ENCODE measurements at places on chromosomes 4 and X.
A peak's percentile ranks its signal among the peaks of the same experiment; 100 is the strongest.

DNA sequence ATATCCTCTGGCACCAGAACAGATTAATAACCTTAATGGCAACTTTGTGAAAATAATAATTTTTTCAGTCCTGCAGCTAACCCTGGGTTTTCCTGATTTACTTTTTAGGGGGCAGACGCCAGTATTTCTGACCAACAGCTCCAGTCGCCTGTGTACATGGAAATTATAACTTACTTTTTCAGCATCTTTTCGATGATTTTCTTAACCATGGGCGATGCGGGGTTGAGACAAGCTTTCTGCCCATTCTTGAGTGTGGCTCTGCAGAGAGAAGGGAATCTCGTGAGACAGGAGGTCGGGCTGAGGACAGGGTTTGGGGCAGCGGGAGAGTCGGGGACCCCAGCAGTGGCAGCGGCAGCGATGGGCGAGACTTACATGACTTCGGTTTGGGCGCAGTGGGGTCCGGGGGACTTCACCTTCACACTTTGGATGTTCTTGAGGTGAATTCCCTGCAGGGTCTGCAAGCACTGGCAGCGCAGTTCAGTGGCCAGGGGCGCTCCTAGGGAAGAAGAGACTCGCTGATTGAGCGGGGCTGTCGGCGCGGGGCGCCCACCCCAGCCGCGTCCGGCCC, 484 bp downstream of the CXCL2 start:
- DNase-seq, result peak; percentile 76

GRCh38 chrX:119981286-119982070, 37.9 kb upstream of the NKAP start:
- no peak for DNase-seq

DNA sequence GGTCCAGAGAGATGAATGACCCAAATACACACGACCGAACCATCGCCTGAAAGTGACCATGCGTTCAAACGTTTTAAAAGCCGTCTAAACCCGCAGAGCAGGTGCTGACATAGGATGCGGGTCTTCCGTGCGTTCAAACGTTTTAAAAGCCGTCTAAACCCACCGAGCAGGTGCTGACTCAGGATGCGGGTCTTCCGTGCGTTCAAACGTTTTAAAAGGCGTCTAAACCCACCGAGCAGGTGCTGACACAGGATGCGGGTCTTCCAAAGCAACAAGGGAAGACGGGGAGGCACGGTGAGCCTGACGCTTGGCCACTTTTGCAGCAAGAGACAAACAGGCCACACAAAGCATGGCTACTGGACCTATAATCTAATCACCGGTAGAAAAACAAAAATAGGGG, 47.2 kb downstream of the GAK start:
- DNase-seq, result no peak

- DNase-seq, result no peak
Measured at GRCh38 chr4:102354671-102355454, 9.6 kb upstream of the SLC39A8 start.

DNA sequence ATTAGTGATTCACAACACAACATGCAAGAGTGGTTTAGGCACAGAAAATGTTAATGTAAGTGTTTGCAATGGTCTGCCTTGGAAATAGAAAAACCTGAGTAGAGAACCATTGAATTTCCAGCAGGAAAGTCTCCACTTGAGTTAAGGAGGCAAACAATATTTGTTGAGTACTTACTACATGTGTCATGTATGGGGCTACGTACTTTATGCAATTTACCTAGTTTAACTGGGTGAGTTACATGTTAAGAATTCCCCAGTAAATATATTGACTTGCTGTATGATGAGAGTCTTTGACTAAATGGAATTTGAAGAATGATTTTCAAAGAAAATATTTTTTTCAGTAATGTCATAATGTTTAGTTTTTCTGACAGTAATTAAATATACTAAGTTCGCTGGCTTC, 7.8 kb upstream of the NPNT start:
- DNase-seq, result no peak

- DNase-seq, result no peak
Measured at GRCh38 chr4:173002830-173003561, 165.6 kb upstream of the GALNT7 start.

DNA sequence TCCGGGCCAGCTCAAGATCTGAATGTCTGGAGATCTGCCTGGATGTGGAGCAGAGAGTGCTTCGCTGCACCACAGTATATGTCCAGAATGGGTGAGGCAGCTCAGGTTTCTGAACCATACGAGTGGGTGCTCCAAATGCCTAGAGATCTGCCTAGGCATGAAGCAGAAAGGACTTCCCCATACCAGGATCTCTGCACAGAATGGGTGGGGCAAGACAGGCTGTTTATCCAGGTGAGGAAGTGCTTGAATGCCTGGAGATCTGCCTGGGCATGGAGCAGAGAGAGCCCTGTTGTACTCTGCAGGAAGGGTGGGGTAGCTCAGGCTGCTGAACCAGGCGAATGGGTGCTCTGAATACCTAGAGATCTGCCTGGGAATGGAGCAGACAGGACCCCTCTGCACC, 45.4 kb upstream of the MAGEC2 start:
- DNase-seq, result no peak

DNA sequence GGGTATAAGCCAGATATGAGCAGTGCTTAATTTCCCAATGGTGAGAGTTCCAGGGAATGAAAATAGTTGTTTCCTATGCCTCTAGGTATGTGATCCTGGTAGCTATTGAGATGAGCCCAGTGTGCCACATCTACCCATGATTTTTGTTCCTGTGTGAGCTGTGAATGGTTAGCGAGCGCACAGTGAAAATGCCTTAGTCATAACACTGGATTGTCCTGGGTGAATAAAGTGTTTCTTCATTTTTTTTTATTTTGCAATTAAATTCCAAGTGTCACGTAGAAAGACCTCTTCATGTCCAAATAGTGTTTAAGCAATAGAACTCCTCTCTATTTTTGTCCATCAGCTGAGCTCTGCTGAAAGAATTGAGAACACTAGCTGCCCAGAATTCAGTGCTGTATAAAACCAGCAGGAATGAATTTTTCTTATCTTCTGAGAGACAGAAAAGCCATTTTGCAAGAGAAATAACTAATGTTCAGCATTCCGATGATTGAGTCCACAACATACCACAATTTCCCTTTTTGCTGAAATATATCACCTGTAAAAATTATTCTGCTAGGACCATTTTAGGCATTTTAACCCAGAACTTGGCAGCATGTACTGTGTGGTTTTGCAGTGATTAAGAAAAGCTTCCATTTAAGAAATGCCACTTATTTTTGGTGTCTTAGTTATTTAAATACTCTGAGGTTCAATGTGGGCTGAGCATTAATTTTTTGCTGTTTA, 5.6 kb downstream of the MAOA start:
- DNase-seq, result no peak

GRCh38 chr4:88868510-88868909, 170.9 kb upstream of the NAP1L5 start:
- DNase-seq, result no peak

DNA sequence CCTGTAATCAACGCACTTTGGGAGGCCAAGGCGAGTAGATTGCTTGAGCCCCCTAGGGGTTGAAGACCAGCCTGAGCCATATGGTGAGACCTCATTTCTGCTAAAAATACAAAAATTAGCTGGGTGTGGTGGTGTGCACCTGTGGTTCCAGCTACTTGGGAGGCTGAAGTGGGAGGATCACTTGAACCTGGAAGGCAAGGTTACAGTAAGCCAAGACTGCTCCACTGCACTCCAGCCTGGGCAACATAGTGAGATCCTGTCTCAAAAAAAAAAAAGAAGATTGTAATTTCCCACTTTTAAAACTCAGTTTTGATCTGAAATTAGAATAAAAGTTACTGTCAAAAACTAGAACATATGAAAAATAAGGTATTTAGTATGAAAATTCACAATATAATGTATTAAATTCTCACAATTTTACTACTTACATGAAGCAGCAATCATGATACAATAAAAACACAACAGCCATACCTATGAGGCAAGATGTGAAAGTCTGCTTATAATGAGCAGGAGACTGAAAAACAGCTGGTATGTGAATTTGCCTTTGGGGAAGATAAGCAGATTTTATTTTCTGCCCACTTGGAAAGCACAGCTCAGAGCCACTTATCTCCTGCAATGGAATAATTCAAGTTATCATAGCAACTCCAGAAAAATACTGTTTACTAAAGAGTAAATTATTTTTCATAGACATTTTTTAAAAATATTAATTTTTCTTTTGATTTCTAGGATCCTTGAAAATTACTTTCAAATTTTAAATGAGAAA, 50.6 kb downstream of the ZGRF1 start:
- DNase-seq, result no peak

GRCh38 chr4:109365939-109366338, 63.5 kb upstream of the COL25A1 start:
- no peak for DNase-seq

- no peak for DNase-seq
Measured at GRCh38 chr4:95540227-95540626, 8.5 kb downstream of the UNC5C start.

- DNase-seq, result no peak
Measured at GRCh38 chrX:153870791-153871360, 15.1 kb downstream of the L1CAM start.

DNA sequence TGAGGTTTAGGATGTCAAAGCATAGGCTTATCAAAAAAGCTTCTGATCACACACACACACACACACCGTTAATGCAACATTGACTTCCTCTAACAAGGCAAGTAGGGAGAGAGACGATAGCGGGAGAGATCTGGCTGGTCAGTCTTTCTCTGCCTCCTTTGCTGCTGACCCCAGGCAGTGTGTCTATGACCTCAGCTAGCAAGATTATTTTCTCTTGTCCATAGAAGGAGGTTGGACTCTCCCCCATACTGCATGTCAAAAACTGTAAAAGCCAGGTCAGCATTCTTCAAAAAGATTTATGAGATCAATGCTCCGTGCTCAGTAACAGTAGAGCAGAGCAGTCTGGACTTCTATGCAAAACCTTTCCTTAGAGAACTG, 63.5 kb upstream of the PGM2 start:
- DNase-seq, result no peak

- no peak for DNase-seq
Measured at GRCh38 chr4:82643994-82644733, 82.4 kb upstream of the TMEM150C start.

Data from left lung (tissue), 14 donors.